Activated CD4-positive, alpha-beta T cell treated with anti-CD3 and anti-CD28 coated beads, Interleukin-2, amount 10 ng/mL, durations not matched to agents 7 days and 5 days (primary cell): ENCODE measurements at places on chromosomes 1 and 21. TPM values are rescaled to one million over a fixed set of nuclear protein-coding genes. Genes with fewer than 3 reads are reported as not detected.

- no peak for DNase-seq
Measured at GRCh38 chr1:154219541-154219940, 1.2 kb upstream of the UBAP2L start.

- no peak for DNase-seq
Measured at GRCh38 chr1:38000529-38001455, 4.5 kb downstream of the FHL3 start.

GRCh38 chr1:115140442-115141144 lies 51.3 kb upstream of the TSPAN2 start:
- DNase-seq = no peak

Gene TNNT2
- total RNA-seq = not detected

Gene SFPQ
- total RNA-seq = 375 TPM

GRCh38 chr1:232014941-232015340 lies 388.4 kb downstream of the DISC1 start:
- no peak for DNase-seq

GRCh38 chr1:110477041-110477440 lies 26.1 kb downstream of the PROK1 start:
- no peak for DNase-seq

GRCh38 chr21:43362915-43363314 lies 64.0 kb downstream of the SIK1 start:
- peak; percentile 53 for DNase-seq

DNA sequence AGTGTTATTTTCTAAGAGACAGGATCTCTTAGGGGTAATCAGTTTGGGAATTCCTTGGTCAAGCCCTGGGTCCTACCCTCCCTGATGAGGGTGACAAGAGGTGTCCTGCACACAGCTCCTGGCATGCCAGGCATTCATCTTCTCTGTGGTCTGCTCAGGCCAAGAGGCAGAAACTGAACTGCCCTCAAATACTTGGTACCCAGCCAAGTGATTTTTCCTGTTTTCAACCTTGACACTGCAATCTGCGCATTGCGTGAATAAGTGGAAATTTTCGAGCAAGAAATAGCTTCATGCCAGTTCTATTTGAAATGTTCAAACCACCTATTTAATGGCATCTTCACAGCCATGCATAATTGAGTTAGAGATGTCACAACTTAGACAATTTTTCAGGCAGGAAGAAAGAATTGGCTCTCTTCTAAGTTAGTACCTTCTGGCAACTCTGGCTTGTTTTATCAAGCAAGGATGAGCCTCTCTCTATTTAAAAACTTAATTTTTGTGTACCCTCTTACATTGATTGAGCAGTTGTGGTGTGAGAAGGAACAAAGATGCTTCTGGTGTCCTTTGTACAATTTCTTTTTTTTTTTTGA lies 27.0 kb downstream of the DNM3 start:
- DNase-seq = no peak

DNA sequence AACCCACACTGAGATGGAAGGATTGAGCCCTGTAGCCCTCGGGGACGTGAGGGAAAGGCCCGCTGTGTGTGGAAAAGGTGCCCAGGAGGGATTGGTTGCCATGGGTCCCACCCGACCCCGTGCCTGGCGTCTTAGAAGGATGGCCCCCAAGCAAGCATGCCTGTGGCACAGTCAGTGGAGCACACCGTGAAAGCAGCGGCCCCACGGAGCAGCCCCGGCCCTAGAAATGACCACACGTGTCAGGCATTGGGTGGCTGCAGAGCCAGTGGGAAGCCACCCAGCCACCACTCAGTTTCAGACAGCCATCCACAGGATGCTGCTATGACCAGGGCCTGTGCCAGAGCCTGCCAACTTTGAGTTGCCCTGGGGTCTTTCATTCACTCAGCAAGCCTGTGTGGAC lies 13.3 kb upstream of the EPHA8 start:
- DNase-seq = no peak

Gene SPRR1B
- total RNA-seq = not detected

GRCh38 chr1:170240409-170240808 lies 94.7 kb downstream of the NTMT2 start:
- no peak for DNase-seq

DNA sequence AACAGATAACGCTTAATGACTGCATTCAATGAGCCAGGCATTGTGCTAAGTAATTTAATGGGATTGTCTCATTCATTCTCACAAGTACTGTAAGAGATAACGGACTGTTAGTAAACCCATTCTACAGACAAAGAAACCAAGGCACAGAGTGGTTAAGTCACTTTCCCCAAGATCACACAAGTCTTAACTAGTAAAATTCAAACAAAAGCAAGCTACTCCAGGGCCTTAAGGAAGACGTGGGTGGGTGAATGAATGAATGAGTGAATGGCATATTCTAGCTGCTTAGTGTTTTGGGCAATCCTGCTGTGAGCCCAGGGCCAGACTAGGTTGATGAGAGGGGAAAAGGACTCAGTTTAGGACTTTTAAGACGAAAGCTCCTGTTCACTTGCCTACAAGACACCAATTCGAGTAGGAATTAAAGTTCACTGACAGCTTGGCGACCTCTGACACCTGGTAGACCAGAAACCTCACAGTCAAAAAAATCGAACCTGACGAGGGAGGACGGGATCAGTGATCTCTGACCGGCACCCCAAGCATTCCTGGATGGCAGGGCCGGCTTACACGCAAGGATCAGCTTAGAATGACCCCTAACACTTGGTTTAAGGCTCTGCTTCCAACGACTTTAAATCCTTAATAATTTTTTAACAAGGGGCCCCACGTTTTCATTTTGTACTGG lies 557 bp downstream of the EMC1 start:
- DNase-seq = peak; percentile 11

- peak; percentile 32 for DNase-seq
Measured at GRCh38 chr1:158793604-158794003, 12.6 kb upstream of the OR6N2 start.

DNA sequence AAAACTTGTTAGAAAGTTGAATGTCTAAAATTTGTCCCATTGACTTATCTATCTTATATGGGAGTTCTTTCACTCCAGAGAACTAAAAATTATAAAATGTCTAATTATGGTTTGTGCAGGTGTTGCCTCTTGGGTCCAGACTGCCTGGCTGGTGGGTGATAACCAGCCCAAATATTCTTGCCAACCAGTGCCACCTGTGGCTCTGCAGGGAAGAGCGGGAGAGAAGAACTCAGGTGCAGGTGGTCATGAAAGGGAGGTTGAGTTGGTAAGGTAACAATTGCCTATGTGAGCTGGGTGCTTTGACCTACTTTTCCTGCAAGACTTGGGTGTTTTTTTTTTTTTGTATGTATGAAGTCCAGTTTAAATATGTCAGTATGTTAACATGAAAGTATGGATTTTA lies 10.2 kb downstream of the RPS6KC1 start:
- DNase-seq = no peak

- DNase-seq = no peak
Measured at GRCh38 chr1:205446828-205447227, 9.0 kb downstream of the BLACAT1 start.

Gene PIK3C2B
- 28.9 TPM for total RNA-seq
